Fibroblast of upper back skin (primary cell): ENCODE measurements at places on chromosomes 12 and 14.

- DNase-seq: no peak
Observed at GRCh38 chr14:101937926-101938767, 26.2 kb upstream of the DYNC1H1 start.

DNA sequence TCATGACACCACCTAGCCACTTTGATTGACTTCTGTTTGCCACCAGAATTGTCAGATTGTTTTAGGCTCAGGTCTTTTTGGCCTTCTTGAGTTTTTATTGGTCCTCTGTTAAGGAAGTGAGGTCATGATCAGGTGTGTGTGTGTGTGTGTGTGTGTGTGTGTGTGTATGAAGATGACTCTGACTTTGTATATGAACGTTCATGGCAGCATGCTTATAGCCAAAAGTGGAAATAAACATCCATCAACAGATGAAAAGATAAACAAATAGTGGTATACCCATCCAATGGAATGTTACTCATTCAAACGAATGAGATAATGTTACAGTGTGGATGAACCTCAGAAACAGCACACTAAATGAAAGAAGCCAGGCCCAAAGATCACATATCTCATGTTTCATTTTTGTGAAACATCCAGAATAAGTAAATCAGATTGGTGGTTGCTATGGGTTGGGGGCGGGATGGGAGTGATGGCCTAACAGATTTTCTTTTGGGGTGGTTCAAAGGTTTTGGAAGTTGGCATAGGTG lies 258.6 kb downstream of the KTN1 start:
- no peak for DNase-seq

DNA sequence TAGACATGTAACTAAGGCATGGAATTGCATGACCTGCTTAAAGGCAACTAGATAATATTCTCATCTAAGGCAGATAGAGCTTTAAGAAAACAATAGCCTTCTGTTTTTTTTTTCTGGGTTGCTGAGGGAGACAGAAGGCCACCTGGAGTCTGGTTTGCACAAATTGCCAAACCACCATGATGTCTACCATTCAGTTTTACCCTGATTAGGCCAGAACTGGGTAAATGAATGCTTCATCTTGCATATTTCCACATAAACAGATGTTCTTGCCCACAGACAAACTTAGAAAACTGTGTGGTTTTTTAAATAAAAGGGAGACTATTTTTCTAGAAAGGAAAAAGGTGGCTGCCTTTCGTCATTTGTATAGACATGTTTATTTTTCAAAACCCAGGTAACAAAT lies 278.7 kb upstream of the PRICKLE1 start:
- DNase-seq: peak; percentile 57

GRCh38 chr12:6383572-6384498 lies at the start of gene LTBR:
LTBR (plus strand) TSS chr12:6384162; CDS start chr12:6384359, 197 bp downstream.
- DNase-seq: peak; percentile 91

DNA sequence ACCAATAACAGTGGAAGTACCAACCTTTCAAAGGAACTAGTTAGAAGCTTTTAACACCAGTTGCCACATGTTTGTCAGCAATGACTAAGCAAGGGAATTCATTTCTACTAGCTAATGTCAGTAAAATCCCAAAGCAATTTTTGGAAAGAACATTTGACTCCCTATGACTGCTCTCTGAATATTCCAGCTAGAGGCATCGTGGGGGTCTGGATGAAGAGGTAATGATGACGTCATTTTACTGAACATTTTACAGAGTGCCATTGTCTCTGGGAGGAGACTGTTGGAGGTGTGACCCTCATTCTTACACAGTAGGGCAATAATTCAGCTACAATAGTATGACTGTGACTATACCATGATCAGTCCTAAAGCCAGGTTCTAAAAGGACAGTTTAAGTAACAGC lies 204.8 kb downstream of the ITPR2 start:
- DNase-seq: peak; percentile 46

- no peak for DNase-seq
Observed at GRCh38 chr12:11568762-11569478, 80.6 kb upstream of the ETV6 start.

DNA sequence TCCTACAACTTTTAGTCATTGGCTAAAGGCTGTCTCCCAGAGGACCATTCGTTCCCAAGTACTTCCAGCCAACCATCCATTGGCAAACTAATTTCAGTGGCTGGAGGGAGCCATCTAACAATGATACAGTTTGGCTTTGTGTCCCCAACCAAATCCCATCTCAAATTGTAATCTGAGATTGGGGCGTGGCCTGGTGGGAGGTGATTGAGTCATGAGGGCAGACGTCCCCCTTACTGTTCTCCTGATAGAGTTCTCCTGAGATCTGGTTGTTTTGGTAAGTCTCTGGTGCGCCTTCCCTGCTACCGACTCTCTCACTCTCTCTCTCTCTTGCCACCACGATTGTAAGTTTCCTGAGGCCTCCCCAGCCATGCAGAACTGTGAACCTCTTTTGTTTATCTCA lies 99.7 kb upstream of the FUT8 start:
- no peak for DNase-seq

GRCh38 chr12:54654926-54655325 lies 6.8 kb upstream of the DCD start:
- DNase-seq: no peak

DNA sequence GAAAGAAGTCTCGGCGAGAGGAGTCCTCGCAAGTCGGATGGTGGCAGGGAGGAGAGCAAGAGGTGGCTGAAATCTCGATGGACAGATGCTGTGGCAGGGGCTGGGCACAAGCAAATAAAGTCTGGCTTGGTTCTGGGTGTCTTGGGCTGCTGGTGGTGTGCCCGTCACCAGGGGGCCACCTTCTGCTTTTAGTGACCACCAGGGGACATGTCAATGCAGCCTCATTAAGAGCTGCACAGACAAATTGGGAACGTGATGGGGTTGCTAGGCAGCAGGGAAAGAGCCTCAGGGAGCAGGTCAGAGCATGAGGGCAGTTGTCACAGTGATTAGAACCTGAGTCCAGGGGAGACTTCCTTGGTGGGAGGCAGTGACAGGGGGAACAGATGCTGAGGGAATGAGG lies 44.0 kb downstream of the LRRC74A start:
- no peak for DNase-seq

DNA sequence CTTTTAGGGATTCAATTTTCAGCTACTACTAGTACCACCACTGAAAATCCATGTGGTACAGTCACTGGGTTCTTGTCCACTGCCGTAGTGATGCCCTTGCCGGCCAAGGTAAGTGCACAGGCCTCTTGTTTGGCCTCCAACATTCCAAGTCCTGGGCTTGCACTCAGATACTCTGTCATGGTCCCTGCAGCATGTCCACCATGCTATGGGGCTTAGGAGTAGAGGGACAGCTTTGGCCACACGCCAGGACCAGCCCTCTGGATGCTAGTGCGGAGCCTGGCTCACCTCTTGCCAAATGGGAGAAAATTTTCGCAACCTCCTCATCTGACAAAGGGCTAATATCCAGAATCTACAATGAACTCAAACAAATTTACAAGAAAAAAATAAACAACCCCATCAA lies 38.6 kb upstream of the APPL2 start:
- DNase-seq: no peak

GRCh38 chr12:114194956-114195355 lies 211.0 kb downstream of the TBX5 start:
- DNase-seq: no peak

- no peak for DNase-seq
Observed at GRCh38 chr14:74756326-74756725, 6.8 kb upstream of the YLPM1 start.

GRCh38 chr12:26870491-26871419 lies 37.8 kb upstream of the ITPR2 start:
- peak; percentile 59 for DNase-seq

DNA sequence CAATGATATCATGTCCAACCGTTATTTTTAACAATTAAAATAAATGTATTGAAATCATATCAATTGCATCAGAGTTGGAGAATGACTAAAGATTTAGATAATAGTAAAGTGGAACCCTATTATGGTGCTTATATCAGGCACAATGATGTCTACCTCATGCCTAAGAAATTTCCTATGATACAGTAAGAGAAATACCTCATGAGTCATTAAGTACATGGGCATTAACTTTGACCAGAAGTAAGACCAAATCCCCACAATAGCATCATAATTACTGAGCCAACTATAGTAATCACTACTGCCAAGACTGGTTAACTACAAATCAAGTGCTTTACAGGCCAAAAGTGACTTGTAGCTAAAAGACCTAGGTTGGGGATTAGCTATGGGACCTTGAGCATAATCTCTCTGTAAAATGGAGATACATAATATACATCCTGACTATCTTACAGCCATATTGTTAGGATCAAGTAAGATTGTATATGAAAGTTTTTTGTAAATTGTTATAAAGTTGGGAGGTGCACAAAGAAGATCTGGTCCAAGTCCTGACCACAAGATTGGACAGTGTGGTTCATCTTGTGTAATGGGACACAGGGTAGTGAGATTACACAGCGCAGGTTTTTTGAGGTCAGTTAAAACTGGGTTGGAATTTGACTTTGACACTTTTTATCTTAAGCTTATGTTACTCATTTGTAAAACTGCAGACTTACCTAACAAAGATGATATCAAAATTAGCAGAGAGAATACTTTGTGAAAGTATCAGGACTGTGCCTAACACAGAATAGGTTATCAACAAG lies 60.5 kb downstream of the ERGIC2 start:
- DNase-seq: peak; percentile 83

- no peak for DNase-seq
Observed at GRCh38 chr12:20525064-20525610, 156.8 kb downstream of the PDE3A start.

DNA sequence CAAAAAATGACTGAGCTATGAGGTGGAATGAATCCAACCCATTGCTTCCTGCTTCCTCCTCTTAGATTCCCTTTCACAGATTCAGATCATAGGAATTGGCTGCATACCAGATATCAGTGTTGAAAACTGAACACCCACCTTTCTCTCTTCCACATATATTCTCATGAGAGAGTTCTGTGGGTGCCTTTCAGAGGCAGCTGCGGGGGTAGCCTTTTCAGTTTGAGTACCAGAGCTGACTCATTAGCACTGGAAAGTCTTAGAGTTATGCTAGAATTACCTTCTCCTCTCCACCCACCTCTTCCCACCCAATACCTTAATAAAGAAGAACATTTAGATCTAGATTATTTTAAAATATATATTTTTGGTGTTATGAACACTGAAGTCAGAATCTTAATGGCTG lies 495.4 kb upstream of the SEL1L start:
- no peak for DNase-seq
